ENCODE measurements at places on chromosomes 12 and 14. TPM values are rescaled to one million over a fixed set of nuclear protein-coding genes. Genes with fewer than 3 reads are reported as not detected.

TMCC3 gene
- 5.1 TPM for total RNA-seq

GRCh38 chr14:22448035-22448904 lies 140.8 kb downstream of the DAD1 start:
- no peak for DNase-seq

RNU4-1 gene
- under 0.01 TPM for total RNA-seq

DNA sequence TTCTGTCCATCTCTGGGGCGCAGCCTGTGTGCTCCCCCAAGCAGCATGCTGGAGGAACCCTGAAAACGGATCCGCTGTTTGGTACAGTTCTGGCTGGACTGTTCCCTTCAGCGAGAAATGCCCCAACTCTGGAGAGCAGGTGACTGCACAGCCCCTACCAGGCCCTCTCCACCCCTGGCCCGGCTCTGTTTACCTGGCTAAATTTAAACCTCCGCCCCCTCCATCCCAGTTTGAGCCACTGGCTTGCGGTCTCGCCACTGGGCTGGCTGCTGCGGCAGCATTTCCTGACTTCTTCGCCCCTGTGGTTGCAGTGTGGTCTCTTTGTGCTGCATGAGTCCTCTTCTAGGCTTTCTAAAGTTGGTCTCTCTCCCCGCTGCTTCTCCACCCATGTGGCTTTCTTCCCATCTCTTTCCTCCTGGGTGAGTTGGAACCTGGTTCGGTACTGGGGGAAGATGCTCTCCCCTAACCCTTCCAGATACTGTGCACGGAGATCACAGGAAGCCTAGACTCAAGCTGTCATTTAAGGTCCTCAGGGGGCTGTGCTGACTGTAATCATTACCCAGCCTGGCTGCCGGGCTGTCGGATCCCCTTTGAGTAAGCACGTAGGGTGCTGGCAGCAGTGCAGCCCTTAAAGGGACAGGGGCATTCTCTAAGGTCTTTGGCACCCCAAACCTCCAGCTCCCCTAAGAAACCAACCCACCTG lies 60.6 kb downstream of the FBXL14 start:
- peak; percentile 66 for DNase-seq

PPP1R36 gene
- total RNA-seq: 1.1 TPM

GPRC5D gene
- not detected for total RNA-seq

- DNase-seq: no peak
Observed at GRCh38 chr12:5503774-5504173, 71.9 kb downstream of the NTF3 start.

MSI1 gene
- total RNA-seq: not detected

DNA sequence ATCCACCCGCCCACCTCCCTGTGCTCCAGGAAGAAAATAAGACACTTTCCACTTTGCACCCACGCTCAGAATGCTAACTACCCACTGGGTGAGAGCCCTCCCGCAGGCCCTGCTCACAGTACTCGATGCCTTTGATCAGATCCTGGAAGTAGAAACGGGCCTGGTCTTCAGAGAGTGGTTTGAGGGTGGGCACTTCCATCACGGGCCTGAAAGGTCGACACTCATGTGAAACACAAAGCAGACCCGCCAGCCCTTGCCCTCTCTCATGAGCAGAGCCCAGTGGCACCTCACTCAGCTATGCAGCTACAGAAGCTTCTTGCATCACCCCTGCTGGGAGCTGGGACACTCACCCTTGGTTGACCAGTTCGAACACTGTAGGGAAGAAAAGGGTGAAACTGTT lies 41.1 kb downstream of the CAMKK2 start:
- no peak for DNase-seq

GRCh38 chr12:117261247-117261646 lies 71.0 kb upstream of the FBXO21 start:
- peak; percentile 40 for DNase-seq

GRCh38 chr14:100285021-100285912 lies 21.0 kb downstream of the SLC25A29 start:
- DNase-seq: peak; percentile 49

FGF6 gene
- not detected for total RNA-seq

DNA sequence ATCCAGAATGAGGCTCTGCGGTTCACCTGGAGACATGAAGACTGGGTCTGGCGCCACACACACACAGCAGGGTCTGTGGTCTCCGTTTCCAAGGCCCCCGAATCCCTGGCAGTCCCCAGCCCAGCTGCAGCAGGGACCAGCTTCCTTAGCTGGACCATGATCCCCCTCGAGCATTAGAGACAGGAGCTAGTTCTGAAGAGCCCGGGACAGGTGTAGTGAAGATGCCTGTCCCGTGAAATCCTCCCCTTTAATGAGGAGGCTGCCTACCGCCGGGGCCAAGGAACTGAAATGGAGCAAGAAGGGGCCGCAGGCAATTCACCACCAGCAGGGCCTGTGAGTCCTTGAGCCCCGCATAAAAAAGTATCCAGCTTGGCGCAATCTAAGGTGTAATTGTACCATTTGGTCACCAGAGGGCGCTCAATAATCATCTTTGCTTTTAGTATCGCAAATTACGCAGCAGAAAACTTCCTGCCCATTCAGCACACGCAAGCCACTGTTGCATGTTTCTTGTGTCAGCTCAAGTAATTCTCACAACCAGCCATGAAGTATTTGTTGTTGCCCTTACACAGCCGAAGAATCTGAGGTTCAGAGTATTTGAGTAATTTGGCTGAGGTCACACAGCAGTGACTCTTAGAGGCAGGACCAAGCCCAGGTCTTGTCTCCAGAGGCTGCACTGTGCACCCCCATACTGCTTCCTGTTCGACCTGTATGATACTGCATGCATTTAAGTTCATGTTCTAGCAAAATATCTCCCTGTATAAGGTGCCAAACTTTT lies 54.3 kb upstream of the PPP2R5C start:
- DNase-seq: peak; percentile 71

TAS2R30 gene
- total RNA-seq: 0.32 TPM

- DNase-seq: no peak
Observed at GRCh38 chr14:99155173-99156089, 116.6 kb downstream of the BCL11B start.

GRCh38 chr12:97805146-97805545 lies 342.5 kb downstream of the RMST start:
- DNase-seq: no peak

DNA sequence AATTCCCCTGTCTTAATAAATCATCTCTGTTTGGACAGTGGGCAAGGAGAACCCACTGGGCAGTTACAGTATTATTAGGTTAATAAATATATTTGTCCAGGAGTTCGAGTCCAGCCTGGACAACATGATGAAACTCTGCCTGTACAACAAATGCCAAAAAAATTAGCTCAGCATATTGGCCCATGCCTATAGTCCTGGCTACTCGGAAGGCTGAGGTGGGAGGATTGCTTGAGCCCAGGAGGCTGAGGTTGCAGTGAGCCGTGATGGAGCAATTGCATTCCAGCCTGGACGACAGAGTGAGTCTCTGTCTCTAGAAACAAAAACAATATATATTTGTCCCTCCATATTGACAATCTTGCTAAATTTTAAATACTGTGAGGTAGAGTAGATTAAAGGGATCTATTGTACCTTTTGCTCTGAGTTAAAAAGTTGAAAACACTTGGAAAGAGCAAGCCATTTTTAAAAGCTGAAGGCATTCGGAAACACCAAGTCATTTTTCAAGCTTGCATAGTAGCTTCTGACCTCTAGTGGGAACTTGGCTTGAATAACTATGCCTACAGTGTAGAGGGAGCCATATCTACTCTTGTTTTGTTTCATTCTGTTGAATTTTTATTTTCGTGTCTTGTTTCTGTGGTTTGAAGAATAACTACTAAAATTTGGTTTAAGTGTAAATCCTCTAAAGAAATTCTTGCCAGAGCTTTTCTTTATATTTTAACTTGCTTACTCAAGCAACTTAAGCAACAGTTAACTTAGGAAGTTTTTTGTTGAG lies 14.6 kb upstream of the EEA1 start:
- peak; percentile 28 for DNase-seq

GPRC5A gene
- total RNA-seq: 1.7 TPM

SCNN1A gene
- total RNA-seq: 0.32 TPM

DNA sequence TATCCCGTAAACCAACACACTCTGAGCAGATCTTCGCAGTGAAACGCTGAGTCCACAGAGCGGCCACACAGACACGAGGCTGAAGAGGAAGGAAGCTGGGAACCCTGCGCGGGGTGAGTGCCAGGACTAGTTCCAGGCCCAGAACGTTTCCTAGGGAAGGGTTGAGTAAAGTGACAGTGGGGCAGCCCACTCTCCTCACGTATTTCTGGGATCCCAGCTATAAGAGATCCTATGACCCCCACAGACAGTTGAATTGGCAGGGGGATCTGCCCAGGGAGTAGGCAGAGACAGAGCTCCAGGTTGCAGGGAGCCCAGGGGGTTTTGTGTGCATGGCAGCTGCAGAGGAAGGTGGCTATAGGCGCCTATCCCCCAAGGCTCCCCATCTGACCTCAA lies 51.1 kb downstream of the GTF2A1 start:
- DNase-seq: no peak

GRCh38 chr14:90559811-90560492 lies 163.1 kb downstream of the CALM1 start:
- DNase-seq: no peak

DNA sequence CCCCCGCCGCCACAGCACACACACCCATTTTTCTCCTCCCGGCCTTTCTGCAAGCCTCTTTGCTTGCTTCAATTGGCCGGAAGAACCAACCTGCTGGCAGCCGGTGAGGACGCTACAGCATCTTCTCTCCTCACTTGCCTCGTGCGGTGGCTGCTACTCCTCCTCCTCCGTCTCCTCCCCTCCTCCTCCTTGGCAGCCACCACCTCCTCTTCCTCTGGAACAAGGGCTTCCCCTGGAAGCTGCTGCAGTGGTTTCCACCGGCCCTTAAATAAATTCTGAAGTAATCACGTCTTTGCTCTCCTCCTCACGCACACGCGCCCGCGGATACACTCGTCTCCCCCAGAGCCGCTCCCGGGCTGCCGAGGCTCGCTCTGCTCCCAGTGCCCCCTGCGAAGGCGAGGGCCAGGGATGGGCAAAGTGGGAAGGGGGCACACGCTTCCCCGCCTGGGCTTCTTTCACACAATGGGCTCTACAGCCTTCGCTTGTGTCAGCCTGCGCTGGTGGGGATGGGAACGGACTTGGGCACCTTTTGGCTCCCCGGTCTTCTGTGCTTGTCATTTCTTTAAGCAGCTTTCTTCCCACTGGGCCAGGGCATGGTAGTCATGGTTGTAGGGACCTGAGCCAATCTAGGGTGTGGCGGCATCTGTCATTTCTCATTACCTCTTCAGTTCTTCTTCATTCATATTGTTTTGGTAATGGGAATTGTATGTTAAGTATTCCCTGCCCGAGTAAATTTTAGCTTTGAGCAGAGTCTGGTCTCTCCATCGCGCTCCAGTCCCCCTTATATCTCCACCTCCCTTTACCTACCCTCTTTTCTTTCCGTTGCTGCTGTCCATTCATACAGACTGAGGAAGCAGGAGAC lies at the start of gene PPFIA2:
Gene PPFIA2 (minus strand): TSS at position 161 of the 862 bp plus-strand sequence.
- DNase-seq: peak; percentile 1

GRCh38 chr12:91502208-91502607 lies 319.6 kb upstream of the DCN start:
- no peak for DNase-seq

- no peak for DNase-seq
Observed at GRCh38 chr12:73514672-73515071, 1023.0 kb upstream of the ATXN7L3B start.

NCOR2 gene
- total RNA-seq: 72.4 TPM

GRCh38 chr12:66960006-66960405 lies 281.1 kb upstream of the GRIP1 start:
- DNase-seq: no peak

GDF3 gene
- not detected for total RNA-seq

- DNase-seq: peak; percentile 82
Observed at GRCh38 chr12:47949441-47950341, 13.7 kb upstream of the TMEM106C start.

GLI1 gene
- 1.1 TPM for total RNA-seq

TM9SF1 gene
- total RNA-seq: 85.8 TPM
